ENCODE measurements at places on chromosomes 7 and 10. TPM values are rescaled to one million over a fixed set of nuclear protein-coding genes. Genes with fewer than 3 reads are reported as not detected.

The NKX1-2 gene
- not detected for total RNA-seq

The MEIG1 gene
- 0.91 TPM for total RNA-seq

The CYP3A4 gene
- not detected for total RNA-seq

GRCh38 chr7:2260820-2261219 lies 18.8 kb downstream of the NUDT1 start:
- H3K4me3 ChIP-seq = no peak overlapping the region
- DNase-seq = no peak
- no peak overlapping the region for H3K27ac ChIP-seq
- peaks cover 17% of the 10 kb centered on the region for H3K4me1 ChIP-seq

The OR13A1 gene
- total RNA-seq = not detected

DNA sequence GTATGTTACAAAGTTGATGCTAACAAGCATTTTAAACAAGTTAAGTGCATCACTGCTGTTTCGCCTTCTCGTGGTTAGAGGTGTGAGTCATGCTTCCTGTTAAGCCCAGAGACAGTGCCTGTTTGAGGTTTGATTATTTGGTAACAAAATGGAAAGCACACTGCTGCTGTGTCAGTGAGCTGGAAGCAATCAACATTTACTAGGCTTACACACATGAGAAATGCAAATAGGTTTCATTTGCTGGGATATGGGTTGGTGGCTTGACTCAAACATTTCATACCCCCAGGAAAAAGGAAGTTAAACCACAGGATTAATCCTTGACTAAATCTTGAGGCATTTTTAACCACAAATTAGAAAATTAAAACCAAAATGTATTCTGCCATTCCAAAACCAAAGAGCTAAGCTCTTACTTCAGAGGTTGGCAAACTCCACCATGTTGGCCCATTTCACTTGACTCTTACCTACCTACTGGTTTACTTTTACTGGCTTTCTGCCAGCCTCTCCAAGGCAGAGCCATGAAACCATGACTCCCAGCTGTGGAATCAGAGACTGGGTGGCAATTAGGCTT lies 139.2 kb downstream of the ETV1 start:
- no peaks in the 10 kb centered on the region for H3K27me3 ChIP-seq
- DNase-seq = peak; percentile 85
- peaks cover 24% of the 10 kb centered on the region for H3K4me1 ChIP-seq
- H3K4me3 ChIP-seq = peak overlapping the region; percentile 18
- H3K36me3 ChIP-seq = no peaks in the 10 kb centered on the region

GRCh38 chr7:85708221-85708620 lies 521.4 kb upstream of the SEMA3D start:
- no peak for DNase-seq
- no peak overlapping the region for H3K4me3 ChIP-seq
- no peaks in the 10 kb centered on the region for H3K4me1 ChIP-seq
- no peak overlapping the region for H3K27ac ChIP-seq
- no peaks in the 10 kb centered on the region for H3K27me3 ChIP-seq
- H3K36me3 ChIP-seq = no peaks in the 10 kb centered on the region

DNA sequence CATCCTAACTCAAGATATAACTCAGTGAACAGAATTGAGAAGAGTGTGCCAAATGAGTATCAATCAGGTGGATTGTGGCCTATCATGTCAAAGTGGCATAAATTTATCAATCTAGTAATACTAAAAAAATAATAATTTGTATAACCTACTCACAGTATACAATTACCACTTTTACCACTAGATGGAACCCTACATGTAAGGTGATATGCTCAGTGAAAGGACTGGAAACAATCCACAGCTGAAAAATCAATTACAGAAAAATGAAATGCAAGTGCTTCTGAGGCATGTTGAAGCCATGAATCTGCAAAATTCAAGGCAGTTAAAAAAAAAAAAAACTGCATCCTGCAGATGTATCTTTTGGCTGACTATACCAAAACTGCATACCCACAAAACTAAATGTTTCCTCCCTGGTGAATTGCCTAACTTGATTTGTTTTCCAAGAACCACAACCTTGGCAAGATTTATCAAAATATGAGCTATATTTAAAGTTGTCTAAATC lies 13.9 kb downstream of the ARHGAP19 start:
- H3K36me3 ChIP-seq = peaks cover 3% of the 10 kb centered on the region
- no peak overlapping the region for H3K4me3 ChIP-seq
- H3K27ac ChIP-seq = no peak overlapping the region
- peaks cover 8% of the 10 kb centered on the region for H3K4me1 ChIP-seq
- DNase-seq = no peak

GRCh38 chr7:124426621-124427020 lies 339.0 kb downstream of the GPR37 start:
- no peaks in the 10 kb centered on the region for H3K27me3 ChIP-seq
- DNase-seq = no peak
- no peaks in the 10 kb centered on the region for H3K4me1 ChIP-seq
- no peak overlapping the region for H3K4me3 ChIP-seq

GRCh38 chr7:64907641-64908326 lies 4.7 kb downstream of the ZNF273 start:
- DNase-seq = no peak
- no peaks in the 10 kb centered on the region for H3K27me3 ChIP-seq
- H3K4me3 ChIP-seq = no peak overlapping the region
- no peak overlapping the region for H3K27ac ChIP-seq
- peaks cover 76% of the 10 kb centered on the region for H3K36me3 ChIP-seq

The C10orf143 gene
- 4.3 TPM for total RNA-seq

DNA sequence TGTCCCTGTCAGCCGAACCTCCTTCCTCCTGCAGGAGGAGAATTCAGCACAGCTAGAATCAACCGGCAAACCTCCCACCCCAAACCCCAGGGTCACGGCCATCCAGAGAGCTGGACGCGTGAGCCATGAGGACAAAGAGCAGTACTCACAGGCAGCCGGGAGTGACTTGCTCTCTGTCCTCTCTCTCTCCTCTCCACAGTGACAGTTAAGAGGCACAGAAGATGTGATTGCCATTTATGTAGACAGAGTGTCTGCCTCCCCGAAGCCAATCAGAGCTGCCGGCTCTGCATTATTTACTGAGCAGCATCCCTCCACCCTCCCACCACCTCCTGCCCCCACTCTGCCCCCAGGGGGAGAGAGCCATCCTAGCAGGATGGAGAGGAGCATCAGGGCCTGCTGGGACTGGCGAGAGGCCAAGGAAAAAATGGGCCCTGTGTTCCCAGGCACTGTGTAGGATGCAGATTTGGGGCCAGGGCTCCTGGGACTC lies 4.3 kb downstream of the DDC start:
- H3K4me1 ChIP-seq = no peaks in the 10 kb centered on the region
- no peak for DNase-seq
- H3K27ac ChIP-seq = no peak overlapping the region
- no peaks in the 10 kb centered on the region for H3K36me3 ChIP-seq

DNA sequence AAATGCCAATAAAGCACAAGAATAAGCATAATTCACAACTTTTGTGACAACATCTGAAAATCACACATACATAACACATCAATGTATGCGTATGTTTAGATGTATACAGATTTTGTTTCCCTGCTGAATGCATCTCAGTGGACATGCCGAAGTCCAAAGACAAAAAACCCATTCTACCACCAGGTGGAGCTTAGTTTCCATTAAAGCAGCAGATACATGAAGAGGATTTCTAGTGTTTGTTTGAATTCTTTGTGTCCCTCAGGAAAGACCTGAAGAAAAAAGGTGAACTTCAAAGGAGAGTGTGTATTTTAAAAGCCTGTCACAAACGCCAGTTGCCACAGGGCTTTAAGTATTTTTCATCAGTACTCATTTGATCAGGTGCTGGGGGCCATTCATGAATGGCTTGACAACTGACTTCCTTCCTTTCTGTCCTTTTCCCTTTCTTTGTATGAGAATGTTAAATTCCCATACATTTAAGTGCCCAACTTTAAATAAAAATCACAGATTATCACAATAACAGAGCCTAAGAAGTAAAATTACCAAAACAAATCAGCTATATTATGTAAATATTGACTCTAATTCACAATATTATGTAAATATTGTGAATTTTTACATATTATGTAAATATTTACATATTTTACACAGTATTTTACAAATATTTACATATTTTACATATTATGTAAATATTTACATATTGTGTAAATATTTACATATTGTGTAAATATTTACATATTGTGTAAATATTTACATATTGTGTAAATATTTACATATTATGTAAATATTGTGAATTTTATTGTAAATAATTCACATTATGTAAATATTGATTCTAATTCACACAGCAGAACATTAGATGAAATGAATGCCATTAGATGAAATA lies 343.0 kb downstream of the CRPPA start:
- no peak overlapping the region for H3K4me3 ChIP-seq
- no peaks in the 10 kb centered on the region for H3K27me3 ChIP-seq
- H3K27ac ChIP-seq = no peak overlapping the region

DNA sequence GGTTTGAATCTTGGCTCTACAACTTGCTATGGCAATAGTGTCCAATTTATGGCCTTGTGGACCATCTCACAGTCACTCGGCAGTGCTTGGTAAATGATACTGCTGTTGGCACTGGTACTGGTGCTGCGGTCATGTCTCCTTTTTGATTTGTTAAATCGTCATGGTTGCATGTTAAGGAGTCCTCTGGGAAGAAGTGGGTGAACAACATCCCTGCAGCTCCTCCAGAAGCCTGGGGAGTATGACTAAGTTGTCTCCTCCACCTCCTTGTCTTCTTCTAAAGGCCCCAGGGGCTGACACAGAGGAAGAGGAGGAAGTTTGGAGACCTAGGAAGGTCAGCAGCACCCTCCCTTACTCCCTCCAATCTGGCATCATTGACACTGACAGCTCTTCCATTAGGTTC lies 8.5 kb downstream of the ITPRIP start:
- no peak for DNase-seq
- H3K4me1 ChIP-seq = peaks cover 89% of the 10 kb centered on the region
- peak overlapping the region; percentile 95 for H3K27ac ChIP-seq
- H3K36me3 ChIP-seq = peaks cover 8% of the 10 kb centered on the region
- no peaks in the 10 kb centered on the region for H3K27me3 ChIP-seq
- no peak overlapping the region for H3K4me3 ChIP-seq

DNA sequence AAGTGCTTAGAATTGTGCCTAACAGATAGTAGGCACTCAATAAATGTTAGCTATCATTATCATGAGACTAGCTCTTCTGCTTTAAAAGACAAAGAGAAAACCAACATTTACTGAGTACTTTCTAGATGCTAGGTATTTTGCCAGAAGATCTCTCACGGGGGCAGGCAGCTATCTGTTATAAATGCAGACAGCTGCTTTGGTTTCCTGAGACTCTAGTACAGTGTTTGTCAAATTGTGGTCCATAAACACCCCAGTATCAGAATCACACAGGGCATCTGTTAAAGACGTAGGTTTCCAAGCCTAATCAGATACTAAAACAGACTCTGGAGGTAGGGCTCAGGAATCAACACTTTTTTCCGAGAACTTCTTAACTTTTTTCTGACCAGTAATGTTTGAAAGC lies 13.9 kb downstream of the FAM133B start:
- no peak overlapping the region for H3K4me3 ChIP-seq
- H3K36me3 ChIP-seq = peaks cover 45% of the 10 kb centered on the region
- H3K27ac ChIP-seq = no peak overlapping the region
- no peak for DNase-seq
- no peaks in the 10 kb centered on the region for H3K27me3 ChIP-seq

DNA sequence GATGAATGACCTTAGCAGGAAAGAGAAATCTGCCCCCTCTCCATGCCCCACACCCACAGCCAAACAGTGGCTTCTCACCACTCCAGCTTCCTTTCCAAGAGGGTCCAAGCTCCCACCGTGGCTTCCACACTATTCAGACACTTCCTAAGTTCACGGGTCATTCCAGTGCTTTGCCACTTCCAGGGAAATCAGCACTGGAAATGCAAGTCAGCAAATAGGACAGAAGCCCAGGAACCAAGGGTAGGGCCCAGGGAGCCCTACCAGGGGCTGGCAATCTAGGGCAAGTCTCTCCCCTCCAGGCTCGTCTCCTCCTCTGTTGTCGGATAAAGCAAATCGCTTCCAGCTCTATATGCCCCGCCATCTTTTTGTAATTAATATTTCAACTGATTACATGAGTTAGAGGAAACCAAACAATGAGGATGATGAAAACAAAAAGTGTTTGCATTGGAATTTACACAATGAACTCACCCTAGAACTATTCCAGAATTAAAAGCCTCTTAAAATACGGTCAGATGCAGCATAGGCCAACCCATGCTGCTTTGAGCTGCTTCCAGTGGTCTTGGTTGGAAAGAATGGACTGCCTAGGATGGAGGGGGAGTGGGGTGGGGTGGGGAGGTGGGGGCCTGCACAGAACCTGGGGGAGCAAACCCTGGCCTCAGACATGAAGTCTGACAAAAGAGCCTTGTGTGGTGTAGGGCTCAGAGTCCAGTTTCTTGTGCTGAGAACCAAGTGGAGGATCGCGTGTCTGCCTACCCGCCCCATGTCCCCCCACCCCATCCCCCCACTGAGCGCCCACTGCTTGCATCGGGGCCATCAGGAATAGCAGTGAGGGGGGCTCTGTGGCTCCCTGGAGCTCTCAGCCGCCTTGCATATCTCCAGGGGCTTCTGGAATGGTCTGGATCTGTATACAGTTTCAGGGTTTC lies 74.6 kb upstream of the CPXM2 start:
- no peak overlapping the region for H3K27ac ChIP-seq
- no peaks in the 10 kb centered on the region for H3K4me1 ChIP-seq
- H3K27me3 ChIP-seq = peaks cover 15% of the 10 kb centered on the region
- no peak overlapping the region for H3K4me3 ChIP-seq
- H3K36me3 ChIP-seq = no peaks in the 10 kb centered on the region

DNA sequence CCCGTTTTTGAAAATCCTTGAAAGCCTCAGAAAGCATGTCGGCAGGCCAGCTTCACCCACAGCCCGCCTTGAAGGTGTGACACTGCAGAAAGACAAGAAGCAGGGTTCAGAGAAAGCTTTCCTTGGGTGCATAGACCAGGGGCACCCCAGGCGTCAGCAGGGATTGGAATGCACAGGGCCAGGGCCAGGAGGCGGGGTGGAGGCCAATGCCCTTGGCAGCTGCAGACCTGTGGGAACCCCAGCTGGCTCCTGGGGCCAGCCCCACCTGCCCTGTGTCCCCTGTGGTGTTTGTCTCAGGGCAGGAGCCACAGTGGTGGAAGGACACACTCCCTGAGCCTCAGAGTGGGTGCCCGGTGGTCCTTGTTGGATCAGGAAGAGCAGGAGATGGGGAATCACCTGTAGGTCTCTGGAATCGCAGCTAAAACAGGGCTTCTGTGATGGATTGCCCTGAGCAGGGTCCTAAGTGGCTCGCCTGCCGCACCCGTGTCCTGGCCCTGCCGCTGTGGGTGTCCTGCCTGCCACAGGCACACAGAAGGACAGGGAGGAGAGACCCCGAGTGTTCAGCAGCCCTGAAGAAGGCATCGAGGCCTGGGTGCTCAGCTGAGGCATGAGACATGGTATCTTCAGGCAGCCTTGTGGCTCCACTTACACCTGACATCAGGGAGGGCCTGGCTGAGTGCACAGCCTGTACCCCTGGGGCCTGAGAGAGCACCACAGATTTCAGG lies 32.5 kb downstream of the ANXA8 start:
- H3K27me3 ChIP-seq = peaks cover 16% of the 10 kb centered on the region
- DNase-seq = no peak
- H3K4me3 ChIP-seq = no peak overlapping the region
- H3K36me3 ChIP-seq = no peaks in the 10 kb centered on the region
- peaks cover 14% of the 10 kb centered on the region for H3K4me1 ChIP-seq
- no peak overlapping the region for H3K27ac ChIP-seq

The C10orf90 gene
- not detected for total RNA-seq
